ENCODE measurements at places on chromosomes 11 and 22.

- no peak for DNase-seq
Observed at GRCh38 chr11:69904161-69904973, 85.2 kb upstream of the FGF3 start.

- no peak for DNase-seq
Observed at GRCh38 chr22:38504731-38505540, 1.2 kb downstream of the DDX17 start.

- no peak for DNase-seq
Observed at GRCh38 chr11:9804419-9804902, 140.6 kb downstream of the SWAP70 start.

DNA sequence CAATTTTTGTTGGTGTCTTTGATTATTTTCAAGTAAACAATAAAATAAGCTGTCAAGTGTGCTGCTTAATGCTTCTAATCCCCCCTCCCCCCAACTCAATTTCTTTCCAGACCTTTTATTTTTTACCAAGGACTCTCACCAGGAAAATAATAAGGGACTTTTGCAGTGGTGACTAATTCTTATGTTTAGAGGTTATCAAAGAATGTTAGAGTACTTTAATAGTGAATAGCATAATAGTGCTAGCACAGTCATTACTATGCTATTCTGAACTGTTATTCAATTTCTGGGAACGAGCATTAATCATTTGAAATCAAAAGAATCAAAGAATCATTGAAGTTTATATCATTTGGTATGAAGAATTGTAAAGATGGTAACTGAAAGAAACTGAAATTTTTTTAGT lies 251.4 kb downstream of the DDX10 start:
- DNase-seq: no peak

DNA sequence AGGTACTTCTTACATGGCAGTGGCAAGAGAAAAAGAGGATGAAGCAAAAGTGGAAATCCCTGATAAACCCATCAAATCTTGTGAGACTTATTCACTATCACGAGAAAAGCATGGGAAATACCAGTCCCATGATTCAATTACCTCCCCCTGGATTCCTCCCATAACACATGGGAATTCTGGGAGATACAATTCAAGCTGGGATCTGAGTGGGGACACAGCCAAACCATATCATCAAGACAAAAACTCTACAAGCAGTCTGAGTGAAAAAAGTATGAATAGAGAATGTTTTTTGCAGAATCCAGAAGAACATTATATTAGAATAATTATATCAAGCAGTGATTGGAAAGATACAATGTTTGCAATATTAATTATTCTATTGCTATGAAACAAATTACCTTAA lies 893.7 kb downstream of the FAM181B start:
- DNase-seq: no peak

- DNase-seq: no peak
Observed at GRCh38 chr11:117191680-117192400, 7.3 kb upstream of the TAGLN start.

- DNase-seq: no peak
Observed at GRCh38 chr22:45642986-45643385, 28.6 kb upstream of the ATXN10 start.

- DNase-seq: no peak
Observed at GRCh38 chr11:132982772-132983640, 549.3 kb downstream of the OPCML start.

- peak; percentile 49 for DNase-seq
Observed at GRCh38 chr22:19844377-19845053, 10.2 kb downstream of the GNB1L start.

DNA sequence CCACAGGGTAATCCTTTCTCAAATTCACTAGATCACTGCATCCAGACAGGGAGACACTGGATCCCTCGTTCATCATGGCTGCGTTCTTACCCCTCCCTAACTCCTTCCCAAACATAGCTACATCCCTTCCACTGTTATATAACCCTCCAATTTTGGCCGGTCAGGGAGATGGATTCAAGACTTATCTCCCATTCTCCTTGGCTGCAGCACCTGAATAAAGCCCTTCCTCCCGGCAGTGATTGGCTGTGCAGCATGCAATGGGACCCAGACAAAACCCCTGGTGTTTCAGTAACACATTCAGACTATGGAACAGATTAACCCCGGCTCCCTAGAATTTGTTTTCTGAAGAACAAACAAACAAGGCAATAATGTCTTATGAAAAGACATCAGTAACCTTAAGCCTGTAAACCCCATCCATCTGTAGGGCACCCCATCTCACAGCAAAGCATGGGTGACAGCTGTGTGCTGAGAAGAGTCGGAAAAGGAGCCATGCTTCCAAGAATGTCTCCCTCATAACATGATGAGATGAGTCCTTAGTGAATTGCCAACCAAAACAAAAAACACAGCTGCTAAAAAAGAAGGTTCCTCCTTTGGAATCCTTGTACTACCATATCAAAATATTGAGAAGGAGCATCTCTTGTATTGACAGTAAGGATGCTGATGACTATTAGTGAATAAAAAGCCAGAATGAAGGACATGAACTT lies 5.0 kb downstream of the MIF start:
- no peak for DNase-seq

GRCh38 chr11:34620820-34621792 lies at the start of gene EHF:
TSS of gene EHF (plus strand) at chr11:34621093. CDS start at chr11:34642631, 21,538 bp downstream.
- DNase-seq: no peak

GRCh38 chr11:71397331-71397860 lies 50.8 kb downstream of the DHCR7 start:
- no peak for DNase-seq

DNA sequence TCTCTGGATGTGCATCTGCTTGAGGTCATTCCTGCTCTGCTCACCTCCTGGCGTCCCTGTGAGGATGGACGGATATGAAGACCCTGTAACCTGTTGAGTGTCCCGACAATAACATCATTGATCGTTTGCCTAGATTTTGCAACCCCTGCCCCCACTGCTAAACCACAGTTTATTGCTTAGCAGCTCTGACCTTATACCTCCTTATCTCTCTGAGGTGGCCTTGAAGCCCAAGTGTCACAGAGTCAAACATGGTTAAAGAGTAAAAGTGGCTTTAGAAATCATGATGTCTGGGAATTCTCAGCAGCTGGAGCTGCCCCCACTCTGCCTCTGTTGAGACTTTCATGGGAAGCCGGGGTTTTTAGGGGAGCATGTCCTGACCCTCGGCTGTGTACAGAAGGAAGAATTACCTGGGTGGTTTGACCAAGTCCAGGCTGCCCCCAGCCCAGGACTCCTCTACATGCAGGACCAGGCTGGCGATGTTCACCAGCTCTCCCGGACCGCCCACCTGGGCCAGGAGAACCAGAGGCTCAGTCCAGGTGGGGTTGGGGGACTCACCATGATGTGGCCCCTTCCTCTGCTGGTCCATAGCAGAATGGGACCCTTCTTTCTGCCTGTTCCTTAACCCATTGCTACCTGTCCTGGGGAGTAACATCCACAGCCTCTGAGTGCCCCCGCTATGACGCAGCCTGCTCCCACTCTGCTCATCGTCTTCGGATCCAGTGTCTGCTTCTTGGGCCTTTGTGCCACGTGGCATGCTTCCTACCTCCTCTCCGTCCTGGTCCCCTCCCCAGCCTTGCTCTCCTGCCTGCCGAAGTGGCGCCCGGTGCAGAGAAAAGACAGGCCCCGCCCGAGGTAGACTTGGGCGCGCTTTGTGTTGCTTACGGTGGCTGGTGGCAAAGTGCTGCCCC lies 33.4 kb upstream of the FTH1 start:
- DNase-seq: no peak

- no peak for DNase-seq
Observed at GRCh38 chr11:110367571-110367970, 62.2 kb upstream of the FDX1 start.

DNA sequence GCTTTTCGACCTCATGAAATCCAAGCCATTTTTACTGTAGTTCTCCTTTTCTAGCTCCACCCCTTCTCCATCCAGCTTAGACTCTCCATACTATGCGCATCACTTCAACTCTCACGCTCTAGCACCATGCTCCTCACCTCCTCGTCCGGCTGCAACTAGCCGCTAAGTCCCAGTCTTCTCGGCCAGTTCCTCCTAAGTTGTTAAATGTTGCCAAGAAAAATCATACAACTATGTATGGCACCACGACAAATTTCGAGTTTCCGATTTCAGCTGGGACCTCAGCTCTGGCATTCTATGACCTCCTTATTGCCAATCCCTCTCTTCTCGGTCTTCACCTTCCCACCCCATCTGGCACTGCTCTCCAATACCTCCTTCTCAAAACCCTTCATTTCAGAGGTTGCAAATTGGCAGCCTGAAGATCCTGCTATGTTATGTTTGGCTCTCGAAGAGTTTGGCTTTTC lies 1.0 kb downstream of the ZNF70 start:
- no peak for DNase-seq

DNA sequence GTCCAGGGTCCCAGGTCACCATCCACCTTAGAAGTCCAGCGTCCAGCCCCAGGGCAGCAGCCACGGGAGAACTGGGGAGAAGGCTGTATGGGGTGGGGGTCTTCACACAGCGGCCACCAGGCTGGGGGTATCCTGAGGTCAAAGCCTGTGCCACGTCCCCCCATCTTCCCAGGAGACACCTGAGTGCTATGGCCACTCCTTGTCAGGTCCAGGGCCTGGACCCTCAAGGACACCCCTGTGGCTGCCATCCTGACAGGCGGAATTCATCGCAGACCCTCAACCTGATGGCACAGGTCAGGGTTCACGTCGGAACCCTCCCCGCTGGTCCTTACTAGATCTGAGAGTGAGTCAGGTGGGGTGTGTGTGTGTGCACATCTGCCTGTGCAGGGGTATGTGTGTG lies 18.6 kb downstream of the BRSK2 start:
- no peak for DNase-seq

GRCh38 chr11:10844796-10845195 lies 13.1 kb downstream of the ZBED5 start:
- no peak for DNase-seq

DNA sequence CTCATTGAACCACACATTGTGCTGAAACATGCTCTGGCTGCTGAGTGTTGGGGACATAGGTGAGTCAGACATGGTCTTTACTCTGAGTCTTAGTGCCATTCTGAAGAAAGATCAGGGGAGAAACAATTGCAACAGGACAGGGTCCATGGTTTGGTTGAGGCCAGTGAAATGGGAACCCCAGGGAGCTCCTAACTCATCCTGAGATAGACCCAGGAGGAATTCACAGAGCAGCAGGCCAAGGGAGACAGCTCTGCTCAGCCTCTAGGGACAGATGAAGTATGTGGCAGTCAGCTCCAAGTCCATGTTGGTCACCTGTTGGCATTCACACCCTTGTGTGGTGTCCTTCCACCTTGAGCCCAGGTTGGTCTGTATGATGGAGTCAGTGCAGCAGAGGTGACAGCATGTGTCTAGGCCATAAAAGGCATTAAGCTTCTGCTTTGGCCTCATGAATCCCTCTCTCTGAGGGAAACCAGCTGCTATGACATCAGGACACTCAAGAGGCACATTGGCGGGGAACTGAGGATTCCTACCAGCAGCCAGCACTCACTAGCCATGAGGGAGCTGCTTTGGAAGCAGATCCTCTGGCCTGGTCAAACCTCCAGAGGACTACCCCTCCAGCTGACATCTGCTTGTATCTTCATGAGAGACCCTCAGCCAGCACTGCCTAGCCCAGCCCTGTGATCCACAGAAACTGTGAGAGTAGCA lies 50.3 kb upstream of the MYEOV start:
- DNase-seq: no peak

DNA sequence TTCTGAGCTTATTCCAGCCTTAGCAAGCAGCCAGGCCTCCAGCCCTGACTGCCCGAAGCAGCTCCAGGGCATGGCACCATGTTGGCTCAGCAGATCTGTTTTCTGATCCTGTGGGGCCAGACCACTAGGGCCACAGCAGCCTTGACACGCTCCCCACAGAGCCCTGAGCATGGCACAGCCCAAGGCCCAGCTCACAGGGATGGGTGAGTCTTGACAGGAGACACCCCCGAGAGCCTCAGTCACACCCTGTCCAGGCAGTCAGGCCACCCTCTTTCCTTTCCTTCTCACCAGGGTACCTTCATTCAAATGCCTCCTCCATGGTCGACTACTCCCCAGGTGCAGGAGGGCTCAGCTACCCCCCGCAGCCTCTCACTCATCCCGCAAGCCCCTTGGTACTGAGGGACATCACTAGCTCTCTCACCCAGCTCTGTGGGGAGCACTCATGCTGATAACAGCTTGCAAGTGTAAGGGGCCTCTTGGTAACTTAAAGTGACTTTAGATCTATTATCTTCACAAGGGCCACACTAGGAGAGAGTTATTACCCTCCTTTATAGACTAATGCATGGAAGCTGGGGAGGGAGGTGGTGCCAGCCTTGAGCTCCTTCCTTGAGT lies 3.9 kb upstream of the CDC42BPG start:
- no peak for DNase-seq

DNA sequence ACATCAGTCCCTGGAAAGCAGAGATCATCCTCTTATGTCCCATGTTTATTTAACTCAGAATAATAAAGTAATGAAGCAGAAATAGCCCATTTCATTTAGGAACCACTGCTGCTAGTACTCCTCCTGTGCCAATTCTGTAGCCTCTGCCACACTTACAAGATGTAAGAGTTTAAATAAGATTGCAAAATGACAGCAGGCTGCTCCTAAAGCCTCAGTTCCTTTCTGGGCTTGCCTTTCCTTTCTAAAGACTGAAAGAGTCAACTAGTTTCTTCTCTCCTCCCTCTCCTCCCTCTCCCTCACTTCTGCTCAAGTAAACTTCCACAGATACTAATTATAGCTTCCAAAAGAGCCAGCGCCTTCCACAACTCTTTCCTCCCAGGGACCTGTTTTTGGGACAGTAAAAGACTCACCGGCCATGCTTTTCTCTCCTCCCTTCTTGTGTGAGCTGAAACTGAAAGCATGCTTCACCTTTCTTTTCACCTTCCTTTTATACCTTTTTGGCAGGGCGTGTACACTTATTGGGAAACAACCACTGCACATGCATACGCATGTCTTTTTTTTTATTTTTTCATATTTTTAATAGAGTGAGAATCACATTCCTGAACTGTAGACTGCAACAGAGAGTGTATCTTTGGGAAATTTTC lies 26.1 kb upstream of the CARD16 start:
- no peak for DNase-seq

DNA sequence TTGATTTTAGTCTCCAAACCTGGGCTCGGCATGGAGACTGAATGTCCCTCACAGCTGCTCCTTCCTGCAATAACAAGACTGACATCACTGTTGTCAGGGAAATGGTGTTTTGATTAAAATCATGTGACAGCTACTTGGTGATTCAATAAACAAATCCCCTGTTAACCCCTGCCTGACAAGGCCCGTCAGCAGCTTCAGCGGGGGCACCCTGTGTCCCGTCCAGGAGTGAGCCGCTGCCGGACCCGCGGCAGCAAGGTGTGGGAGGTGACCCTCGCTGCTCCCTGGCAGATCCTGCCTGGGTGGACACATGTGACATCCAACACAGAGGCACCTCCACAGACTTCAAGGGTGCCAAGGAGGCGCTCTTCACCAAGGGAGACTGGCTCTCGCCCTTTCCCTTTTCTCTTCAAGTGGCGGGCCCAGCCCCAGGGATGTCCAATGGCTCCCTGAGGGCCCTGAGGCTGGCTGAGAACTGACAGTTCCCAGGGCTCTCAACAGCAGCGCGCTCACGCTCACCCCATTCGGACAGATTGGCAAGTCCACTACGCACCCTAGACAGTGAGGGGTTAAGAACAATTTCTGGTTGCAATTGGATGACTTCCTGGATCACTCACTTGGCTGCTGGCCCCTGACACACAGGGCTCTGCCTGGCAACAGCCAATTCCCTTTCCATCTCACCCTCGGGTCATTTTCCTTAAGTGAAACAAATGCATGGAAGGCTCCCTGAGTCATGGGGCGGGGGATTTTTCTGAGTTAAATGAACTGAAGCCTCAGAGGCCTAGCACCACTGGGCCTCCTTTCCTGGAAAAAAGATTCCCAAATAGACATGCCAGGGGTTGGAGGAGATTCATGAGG lies 30.7 kb downstream of the PPP2R1B start:
- peak; percentile 94 for DNase-seq
